ENCODE measurements at places on chromosomes 6 and 20. TPM values are rescaled to one million over a fixed set of nuclear protein-coding genes. Genes with fewer than 3 reads are reported as not detected.

DNA sequence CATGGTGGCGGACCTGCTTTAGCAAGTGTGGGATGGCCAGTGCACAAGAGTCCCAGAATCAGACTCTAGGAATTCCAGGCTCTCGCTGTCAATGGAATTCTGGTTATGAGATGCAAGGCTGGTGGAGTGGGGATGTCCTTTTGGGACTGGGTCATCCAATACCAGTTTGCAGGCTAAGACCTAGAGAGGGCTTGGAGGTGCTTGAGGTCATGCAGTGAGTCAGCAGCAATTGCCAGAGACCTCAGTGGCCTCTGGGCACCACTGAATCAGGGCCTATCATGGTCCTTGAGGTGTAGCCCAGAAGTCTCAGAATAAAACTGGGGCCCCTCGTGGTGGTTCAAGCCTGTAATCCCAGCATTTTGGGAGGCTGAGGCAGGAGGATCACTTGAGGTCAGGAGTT lies 1.4 kb upstream of the SCRT2 start:
- DNase-seq = no peak
- no peak overlapping the region for H3K27ac ChIP-seq
- peaks cover 50% of the 10 kb centered on the region for H3K27me3 ChIP-seq

GRCh38 chr6:166830891-166831363 lies 125.4 kb downstream of the RNASET2 start:
- H3K27ac ChIP-seq = no peak overlapping the region
- no peak for DNase-seq
- H3K36me3 ChIP-seq = peaks cover 6% of the 10 kb centered on the region
- peaks cover 13% of the 10 kb centered on the region for H3K4me1 ChIP-seq
- peaks cover 5% of the 10 kb centered on the region for H3K27me3 ChIP-seq
- H3K4me3 ChIP-seq = no peak overlapping the region

- H3K27ac ChIP-seq = no peak overlapping the region
- no peak for DNase-seq
- no peaks in the 10 kb centered on the region for H3K36me3 ChIP-seq
- no peaks in the 10 kb centered on the region for H3K4me1 ChIP-seq
These were observed 1.3 kb upstream of the CST9L start for GRCh38 chr20:23569570-23569969.

DNA sequence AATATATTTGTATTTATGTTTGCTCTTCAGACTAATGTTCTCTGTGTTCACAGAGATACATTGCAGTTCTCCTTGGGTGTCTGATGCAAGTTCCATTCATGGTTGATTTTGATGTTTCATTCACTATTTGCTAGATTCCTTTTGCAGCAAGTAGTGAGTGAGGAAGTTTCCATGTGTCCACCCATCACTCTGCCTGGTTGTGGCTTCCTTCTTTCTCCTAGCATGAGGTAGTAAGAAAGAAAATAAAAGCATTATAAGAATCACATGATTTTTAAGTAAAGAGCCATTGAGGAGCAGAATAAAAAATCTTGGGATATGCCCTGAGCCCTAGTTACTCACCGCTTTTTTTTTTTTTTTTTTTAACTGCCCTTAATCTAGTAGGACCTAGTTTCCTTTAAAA lies 8.7 kb downstream of the SASH1 start:
- no peaks in the 10 kb centered on the region for H3K36me3 ChIP-seq
- DNase-seq = no peak
- H3K27ac ChIP-seq = no peak overlapping the region
- peaks cover 22% of the 10 kb centered on the region for H3K27me3 ChIP-seq
- no peak overlapping the region for H3K4me3 ChIP-seq
- no peaks in the 10 kb centered on the region for H3K4me1 ChIP-seq

GRCh38 chr6:165626711-165627110 lies 36.3 kb downstream of the PDE10A start:
- no peaks in the 10 kb centered on the region for H3K27me3 ChIP-seq
- H3K4me3 ChIP-seq = no peak overlapping the region
- no peaks in the 10 kb centered on the region for H3K4me1 ChIP-seq
- no peak for DNase-seq

GRCh38 chr6:150528648-150529285 lies 70.9 kb upstream of the PLEKHG1 start:
- H3K27ac ChIP-seq = no peak overlapping the region
- H3K4me3 ChIP-seq = no peak overlapping the region
- H3K4me1 ChIP-seq = no peaks in the 10 kb centered on the region
- DNase-seq = no peak

The TSPO2 gene
- total RNA-seq = not detected

The PLAGL2 gene
- 98.8 TPM for total RNA-seq

The TNFRSF21 gene
- 4.3 TPM for total RNA-seq

The OR12D3 gene
- not detected for total RNA-seq
